GM18507 (cell line): ENCODE measurements at places on chromosomes 16 and 17.
A peak's percentile ranks its signal among the peaks of the same experiment; 100 is the strongest.

- no peak for DNase-seq
These were observed 1.5 kb downstream of the TGFB1I1 start for GRCh38 chr16:31473264-31473984.

- peak; percentile 26 for DNase-seq
These were observed 5.4 kb upstream of the NFATC3 start for GRCh38 chr16:68079626-68080344.

DNA sequence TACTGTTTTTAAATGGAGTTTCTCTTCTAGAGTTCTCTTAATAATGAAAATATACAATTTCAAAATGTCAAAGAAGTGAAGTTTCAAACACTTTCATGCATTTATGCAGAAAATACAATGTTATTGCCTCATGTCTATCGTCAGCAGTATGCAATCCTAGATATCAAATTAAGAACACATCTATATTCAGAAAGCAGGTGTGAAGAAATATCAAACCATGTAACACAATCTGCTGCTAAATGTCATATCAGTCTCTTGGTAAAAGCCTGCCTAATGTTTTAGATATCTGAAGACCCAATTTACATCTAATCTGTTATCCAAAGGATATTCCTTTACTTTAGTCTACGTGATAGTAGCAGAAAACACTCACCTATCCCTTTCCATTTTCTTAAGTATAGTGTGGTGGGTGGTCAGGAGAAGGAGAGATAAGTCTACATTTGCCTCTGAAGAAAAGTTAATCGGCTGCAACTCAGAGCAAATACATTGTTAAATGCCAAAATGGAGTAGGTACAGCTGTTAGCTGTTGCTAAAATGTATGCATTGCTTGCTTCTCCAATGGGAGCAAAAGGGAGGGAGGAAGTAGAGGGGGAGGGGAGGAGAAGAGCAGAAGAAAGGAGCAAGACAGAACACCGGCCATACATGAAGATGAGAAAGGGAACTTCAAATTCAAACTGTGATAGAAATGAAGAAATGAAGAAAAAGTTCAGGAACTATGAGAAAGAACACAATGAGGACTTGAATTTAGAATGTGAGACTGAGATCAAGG, 64.9 kb downstream of the ITFG1 start:
- no peak for DNase-seq

DNA sequence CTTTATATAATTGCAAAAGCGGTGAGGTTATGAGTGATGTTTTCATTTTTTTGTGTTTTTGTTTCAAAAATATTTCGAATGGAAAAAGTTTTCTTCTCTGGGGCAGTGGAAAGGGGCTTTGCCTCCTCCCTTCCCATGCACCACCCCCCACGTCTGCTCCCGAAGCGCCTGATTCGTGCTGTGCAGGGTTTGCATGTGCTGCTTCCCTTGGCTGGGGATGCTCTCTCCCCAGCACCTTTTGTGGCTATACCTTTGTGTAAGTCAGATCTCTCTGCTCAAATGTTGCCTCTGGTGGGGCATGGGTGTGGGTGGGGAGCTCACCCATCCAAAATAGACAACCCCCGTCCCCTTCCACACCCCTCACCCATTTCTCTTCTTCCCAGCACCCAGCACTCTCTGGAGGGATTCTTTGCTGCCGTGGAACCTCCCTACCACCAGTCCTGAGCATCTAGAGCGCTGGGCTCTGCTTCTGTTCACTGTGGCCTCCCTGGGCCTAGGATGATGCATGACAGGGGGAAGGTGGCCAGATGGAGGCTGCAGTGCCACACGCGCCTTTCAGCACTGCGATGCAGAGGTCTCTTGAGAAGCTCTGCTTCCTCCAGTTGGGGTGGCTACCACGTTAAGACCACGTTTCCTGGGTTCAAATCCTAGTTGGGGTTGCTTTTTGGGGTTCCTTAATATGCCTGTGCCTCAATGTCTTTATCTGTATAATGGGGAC, 71.2 kb downstream of the IRF8 start:
- no peak for DNase-seq

GRCh38 chr16:10581507-10581906, 1.1 kb upstream of the EMP2 start:
- DNase-seq = no peak

DNA sequence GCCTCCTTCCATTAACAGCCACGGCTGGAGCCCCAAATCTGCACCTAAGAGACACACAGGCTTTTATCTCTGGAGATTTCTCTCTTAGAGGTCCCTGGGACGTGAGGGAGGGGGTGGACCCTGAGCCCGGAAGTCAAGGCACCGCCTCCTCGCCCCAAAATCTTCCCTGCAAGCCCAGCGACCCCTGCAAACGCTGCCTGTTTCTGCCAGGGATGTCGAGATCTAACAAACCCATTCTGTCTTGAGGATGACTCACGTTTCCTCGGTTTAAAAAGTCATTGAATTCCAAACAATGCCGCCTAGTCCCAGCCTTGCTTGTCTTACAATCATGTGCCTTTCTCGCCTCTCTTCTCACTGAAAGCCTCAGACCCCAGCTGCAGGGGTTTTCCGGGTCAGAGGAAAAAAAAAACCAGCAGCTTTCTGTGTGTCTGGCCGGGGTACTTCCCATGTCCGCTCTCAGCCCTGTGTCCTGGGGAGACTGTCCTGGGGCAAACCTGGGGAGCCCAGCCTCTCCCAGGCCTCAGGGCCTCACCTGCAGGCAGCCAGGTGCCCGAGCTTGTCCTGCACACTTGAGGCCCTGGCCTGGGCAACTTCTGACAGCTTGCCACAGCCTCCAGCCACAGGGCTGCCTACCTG, 15.4 kb downstream of the ARL2BP start:
- DNase-seq = no peak

GRCh38 chr16:87017371-87018012, 299.7 kb downstream of the C16orf95 start:
- no peak for DNase-seq

- no peak for DNase-seq
These were observed 16.3 kb downstream of the FOXJ1 start for GRCh38 chr17:76124582-76125390.
